ENCODE measurements at places on chromosomes 11 and 22.

GRCh38 chr11:20042045-20042639 lies 118.1 kb downstream of the DBX1 start:
- no peak for DNase-seq

DNA sequence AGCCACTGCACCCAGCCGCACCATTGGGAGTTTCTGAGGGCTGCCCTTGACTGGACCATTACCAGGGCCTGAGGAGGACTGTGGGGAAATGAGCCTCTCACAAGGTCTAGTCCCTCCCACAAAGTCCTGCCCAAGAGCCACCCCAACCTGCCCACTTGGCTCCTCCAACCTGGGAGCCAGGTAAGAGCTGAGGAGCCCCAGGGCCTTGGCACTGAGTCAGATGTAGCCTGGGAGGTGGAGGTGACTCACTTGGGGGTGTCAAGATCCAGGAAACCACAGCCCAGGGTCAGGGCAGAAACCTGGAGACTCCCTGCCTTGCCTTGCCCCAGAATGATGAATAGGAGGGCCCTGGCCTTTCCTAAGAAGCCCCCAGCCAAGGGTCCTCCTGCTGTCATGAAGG lies 25.8 kb upstream of the P2RY2 start:
- DNase-seq, result no peak

- no peak for DNase-seq
These were observed 397.0 kb downstream of the METTL15 start for GRCh38 chr11:28505232-28505631.

DNA sequence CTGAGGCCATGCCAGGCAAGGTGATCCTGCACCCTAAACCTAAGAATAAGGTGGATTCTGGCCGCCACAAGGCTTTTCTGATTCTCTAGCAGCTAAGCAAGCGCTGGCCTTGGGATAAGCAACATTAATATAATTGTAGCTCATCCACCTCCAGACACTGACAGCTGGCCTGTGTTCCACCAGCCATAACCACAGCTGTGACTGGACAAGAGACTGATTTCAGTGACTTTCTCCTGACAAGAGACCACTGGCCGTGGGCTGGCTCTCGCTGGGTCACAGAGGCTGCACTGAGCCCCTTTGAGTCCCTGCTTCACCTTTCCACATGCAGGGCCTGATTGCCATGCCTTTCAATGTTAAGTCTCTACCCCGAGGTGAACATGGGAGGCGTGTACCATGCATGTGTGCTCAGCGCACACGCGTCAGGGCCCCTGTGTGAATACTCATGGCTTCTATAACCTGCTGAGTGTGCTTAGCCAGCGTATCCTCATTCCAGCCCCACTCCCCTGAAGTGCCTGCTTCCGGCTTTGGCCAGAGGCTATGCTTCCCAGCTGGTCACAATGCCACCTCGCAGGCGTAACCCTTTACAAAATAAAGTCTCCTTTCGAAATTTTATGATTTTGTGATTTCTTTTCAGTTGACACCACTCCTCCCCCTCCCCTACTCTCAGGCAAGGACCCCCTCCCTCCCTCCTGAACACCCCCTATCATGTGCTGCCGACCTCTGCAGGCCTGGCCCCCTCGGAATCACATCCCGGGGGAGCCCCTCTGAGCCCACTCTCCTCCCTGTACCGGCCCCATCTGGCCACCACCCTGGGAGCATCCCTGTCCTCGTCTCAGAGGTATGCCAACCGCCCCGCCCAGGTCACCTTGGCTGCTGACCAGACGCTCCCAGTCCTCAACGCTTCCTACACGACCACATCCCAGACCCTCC lies 128.1 kb downstream of the CTTN start:
- DNase-seq, result no peak

GRCh38 chr11:64157631-64158394 lies 8.1 kb downstream of the MACROD1 start:
- no peak for DNase-seq

DNA sequence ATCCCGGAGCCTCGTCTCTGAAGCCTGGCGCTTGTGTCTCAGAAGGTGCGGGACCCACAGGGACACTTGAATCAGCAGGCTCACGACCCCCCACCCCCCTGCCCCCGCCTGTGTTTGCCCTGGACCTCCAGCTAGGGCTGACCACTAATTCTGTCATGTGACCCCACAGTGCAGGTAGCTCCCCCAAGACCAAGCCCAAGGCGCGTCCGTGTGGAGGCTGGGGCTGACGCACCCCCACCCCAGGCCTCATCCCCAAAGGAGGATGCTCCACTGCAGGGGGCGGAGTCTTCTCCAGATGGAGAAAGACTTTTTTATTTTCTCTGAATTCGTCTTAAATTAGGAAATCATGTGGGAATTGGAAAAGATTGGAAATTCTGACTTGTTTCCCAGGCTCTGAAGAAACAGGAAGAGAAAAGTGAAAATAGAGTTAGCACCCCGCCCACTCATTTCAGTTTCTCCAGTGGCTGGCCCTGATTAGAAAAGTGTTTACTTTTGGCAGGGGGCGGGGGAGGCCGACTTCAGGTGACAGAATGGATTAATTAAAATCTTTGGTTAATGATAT lies 1.0 kb upstream of the RELA start:
- DNase-seq, result no peak

DNA sequence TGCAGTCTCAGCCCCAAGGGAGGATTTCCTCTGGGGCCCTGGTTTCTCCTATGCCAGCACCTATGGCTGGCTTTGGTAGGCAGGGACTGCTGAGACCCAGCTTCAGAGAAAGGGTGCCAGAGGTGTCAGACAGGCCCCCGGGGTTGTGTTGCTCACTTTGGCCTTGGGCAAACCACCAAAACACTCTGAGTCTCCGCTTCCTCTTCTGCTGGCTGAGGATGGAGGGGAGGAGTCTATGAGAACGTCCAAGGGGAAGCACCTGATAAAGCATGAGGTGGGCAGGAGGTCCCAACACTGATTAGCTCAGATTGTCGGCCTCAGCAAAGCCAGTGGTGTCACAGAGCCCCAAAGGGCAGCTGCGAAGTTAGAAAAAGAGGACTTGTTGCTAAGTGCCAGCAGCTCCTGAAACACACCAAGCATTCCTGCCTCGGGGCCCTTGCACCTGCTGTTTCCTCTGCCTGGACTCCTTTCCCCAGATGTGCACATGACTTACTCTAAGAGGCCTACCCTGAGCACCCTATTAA lies 10.5 kb downstream of the SMTNL1 start:
- no peak for DNase-seq

DNA sequence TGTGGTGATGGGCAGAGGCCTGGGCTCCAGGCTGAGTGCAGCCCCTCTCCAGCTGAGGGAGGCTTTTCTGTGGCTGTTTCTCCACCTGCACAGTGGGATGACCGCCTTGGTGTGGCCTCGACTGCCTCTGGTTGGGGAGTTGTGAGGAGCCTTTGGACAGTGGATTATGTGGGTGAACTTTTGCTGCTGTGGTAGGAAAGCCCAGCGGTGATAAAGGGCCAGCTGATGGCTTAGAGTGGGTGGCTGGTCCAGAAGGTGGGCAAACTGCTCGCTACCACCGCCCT lies 1.4 kb upstream of the ESRRA start:
- no peak for DNase-seq

GRCh38 chr11:64403106-64403505 lies 44.1 kb downstream of the RPS6KA4 start:
- DNase-seq, result no peak

DNA sequence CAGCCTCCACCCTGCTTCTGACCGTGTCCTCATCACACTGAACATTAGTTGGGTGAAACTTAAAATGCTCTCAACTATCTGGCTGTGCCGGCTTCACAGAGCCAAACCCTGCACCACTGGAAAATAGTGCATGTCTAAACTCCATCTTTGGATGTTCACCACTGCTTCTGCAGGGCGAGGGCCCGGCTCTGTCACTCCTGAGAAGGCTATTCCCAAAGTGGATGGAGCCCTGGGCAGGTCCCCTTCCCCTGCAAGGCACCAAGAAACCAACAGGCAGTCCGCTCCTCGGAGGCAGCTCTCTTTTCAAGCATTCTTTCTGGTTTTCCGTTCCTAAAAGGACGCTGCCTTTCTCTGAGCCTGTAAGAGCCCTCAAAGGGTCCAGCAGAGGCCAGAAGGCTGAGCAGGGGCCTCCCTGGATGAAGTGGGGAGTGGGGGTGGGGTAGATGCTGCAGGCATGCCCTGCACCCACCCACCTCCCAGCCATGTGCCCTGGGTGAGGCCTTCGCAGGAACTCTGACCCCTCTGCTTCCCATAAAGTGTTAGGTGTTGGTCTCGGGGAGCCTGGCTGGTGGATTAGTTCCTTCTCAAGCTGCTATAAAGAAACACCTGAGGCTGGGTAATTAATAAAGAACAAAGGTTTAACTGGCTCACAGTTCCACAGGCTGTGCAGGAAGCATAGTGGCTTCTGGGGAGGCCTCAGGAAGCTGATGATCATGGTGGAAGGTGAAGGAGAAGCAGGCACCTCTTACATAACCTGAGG lies 23.3 kb downstream of the LINC01488 start:
- no peak for DNase-seq

DNA sequence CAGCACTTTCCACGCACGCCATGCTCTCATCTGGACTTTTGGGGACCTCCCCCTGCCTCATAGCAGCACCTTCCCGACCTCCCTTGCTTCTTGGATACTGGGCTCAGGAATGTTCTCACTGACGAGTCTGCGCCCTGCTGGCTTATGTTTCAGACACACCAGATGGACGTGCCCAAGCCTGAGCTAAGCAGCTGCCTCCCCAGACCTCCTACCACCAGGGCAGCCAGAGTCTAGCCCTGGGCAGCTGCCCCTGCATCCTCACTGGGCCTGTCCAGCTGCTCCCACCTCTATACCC lies 13.2 kb upstream of the RGL4 start:
- DNase-seq, result no peak

DNA sequence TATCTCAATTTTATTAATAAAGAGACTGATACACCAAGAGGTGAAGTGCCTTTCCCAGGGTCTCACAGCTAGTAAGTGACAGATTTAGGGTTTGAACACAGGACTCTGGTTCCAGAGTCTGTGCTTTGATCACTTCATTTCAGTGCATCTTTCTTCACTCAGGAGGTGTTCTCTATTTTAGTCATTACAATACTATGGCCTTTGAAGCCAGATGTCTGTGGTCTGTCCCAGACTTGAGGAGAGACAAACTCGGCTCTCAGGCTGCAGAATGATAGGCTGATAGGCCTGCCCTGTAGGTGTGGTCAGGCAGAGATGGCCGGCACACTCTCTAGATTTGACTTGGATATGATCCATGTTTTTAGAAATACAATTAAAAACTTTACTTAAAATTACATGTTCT lies 478.5 kb upstream of the CCDC90B start:
- DNase-seq, result no peak

GRCh38 chr11:2751523-2752203 lies 51.9 kb upstream of the KCNQ1OT1 start:
- no peak for DNase-seq

GRCh38 chr11:1234771-1235305 lies 12.0 kb downstream of the MUC5B start:
- DNase-seq, result no peak

- no peak for DNase-seq
These were observed 896.9 kb downstream of the KCNA4 start for GRCh38 chr11:29119707-29120618.

GRCh38 chr11:131756479-131757110 lies 386.2 kb downstream of the NTM start:
- DNase-seq, result no peak

GRCh38 chr11:11291041-11292015 lies 61.7 kb downstream of the CSNK2A3 start:
- DNase-seq, result no peak

- DNase-seq, result no peak
These were observed 259.5 kb downstream of the CADM1 start for GRCh38 chr11:115244758-115245157.

- DNase-seq, result no peak
These were observed 70.5 kb downstream of the PKNOX2 start for GRCh38 chr11:125235071-125235471.

GRCh38 chr11:103545551-103545950 lies 436.3 kb downstream of the DYNC2H1 start:
- no peak for DNase-seq

DNA sequence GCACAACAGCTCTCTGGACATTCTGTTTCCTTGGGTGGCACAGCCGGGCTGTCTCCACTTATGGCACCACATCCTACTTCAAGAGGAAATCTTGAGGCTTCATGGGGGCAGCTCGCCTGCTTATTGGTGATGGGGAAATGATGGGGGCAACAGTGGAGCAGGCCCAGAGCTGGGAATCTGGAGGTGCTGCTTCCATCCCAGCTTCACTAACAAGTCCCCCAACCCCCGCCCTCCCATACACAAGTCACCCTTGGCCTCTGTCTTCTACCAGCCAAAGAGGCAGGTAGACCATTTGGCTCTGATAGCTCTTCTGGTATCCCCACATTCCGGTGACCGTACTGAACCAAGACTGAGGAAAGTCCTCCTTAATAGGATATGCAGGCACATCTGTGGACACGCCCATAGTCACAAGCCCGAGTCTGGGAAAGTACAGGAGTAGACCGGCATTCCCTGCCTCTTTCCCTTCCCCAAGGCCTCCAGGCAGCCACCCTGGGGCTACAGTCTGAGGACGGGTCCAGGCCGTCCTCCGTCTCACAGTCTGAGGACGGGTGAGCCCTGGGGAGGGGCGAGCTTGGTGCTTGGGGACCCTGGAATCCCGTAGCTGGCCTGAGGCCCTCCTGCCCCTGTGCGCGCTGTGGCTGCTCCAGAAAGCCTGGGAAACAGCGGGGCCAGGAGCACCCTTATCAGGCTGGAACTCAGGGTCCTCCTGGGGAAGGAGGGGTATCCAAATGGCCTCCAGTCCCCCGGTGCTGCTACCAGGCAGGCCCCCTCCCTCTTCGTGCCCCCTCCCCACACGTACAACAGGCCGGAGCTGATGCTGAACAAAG lies 145.6 kb downstream of the FEZ1 start:
- no peak for DNase-seq

- no peak for DNase-seq
These were observed 78.0 kb downstream of the TENM4 start for GRCh38 chr11:79362821-79363220.

DNA sequence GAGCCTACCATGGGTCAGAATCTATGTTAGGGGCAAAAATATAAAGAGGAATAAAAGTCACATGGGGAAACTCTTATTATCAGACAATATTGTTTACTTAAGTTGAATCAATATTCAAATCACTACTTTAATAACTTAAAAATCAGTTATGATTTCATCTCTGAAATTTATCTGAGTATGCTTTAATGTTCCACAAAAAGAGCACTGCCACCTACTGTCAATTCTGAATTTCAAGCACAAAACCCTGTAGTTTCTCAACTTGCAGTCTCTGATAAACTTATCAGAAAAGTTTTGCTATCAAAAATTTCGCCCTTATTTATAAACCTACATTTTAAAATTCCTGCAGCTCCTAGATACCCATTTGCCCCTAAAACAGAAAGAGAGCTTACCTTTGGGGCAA lies 47.3 kb downstream of the RDX start:
- DNase-seq, result no peak

DNA sequence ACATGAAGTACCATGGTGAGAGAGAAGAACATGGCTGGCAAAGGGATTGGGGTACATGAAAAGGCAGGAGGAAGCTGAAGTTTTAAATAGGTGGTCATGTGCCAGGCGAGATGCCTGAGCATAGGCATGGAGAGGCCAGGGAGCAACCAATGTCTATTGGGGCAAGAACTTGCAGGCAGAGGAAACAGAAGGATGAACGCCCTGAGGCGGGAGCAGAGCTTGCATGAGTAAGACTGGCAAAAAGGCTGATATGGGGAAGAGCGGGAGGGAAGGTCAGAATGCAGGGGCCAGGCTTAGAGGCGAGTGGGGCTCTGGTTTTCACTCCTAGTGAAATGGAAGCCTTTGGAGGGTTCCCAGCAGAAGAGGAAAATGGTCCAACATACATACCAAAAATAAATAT lies 52.5 kb upstream of the VSTM5 start:
- no peak for DNase-seq

- no peak for DNase-seq
These were observed 1.1 kb downstream of the CBX6 start for GRCh38 chr22:38870791-38871359.
